ENCODE measurements at places on chromosomes 16 and 17. TPM values are rescaled to one million over a fixed set of nuclear protein-coding genes. Genes with fewer than 3 reads are reported as not detected.
A peak's percentile ranks its signal among the peaks of the same experiment; 100 is the strongest.

DNA sequence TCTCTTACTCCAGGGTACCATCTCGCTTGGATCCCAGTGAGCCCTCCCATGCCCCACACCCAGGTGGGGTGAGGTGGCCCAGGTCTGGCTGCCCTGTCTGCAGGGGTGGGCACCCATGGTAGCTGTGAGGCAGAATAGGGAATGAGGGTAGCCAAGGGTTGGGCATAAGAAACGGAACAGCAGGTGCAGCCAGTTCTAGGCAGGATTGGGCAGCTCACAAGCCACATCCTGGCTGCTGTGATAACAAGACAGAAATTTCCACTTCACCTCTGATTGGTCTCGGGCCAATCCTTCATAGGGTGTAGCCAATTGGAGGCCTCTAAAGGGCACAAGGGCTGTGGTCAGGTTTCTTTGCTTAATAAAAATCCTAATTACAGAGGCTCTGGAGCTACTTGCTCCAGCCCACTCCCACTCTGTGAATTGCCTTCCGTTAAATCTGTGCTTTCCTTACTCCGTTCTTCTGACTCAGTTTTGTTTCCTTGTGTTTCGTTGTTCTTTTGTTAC, 1.5 kb upstream of the ARHGDIG start:
- peak overlapping the region; percentile 65 for H3K4me3 ChIP-seq
- DNase-seq = peak; percentile 83
- peak overlapping the region; percentile 77 for H3K27ac ChIP-seq
- H3K36me3 ChIP-seq = no peaks in the 10 kb centered on the region

The KRT39 gene
- total RNA-seq = not detected

The SCN4A gene
- total RNA-seq = 0.41 TPM

The IL4R gene
- 48.4 TPM for total RNA-seq

- DNase-seq = no peak
- H3K27ac ChIP-seq = no peak overlapping the region
- H3K4me3 ChIP-seq = no peak overlapping the region
- H3K27me3 ChIP-seq = no peaks in the 10 kb centered on the region
- H3K4me1 ChIP-seq = no peaks in the 10 kb centered on the region
- H3K36me3 ChIP-seq = no peaks in the 10 kb centered on the region
Measured at GRCh38 chr17:42598905-42599304, 10.3 kb downstream of the RETREG3 start.
